ENCODE measurements at places on chromosomes 4 and X.

DNA sequence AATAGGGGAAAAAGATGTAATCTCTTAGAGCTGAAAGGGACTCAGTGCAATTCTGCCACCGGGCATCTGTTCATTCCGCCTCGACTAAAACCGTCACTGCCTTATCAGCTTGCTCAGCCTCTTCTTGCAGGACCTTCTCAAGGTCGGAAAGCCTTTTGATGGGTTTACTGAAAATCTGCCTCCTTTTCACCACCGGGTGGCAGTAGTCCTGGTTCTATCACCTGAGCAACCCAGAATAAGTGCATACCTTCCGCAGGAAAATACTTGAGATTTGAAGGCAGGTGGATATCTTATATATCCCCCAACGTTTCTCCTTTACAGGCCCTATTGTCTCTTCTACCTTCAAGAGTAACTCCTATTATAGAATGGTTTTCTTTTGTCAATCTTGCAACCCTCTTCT lies 103.4 kb upstream of the PAK3 start:
- DNase-seq: peak; percentile 25

DNA sequence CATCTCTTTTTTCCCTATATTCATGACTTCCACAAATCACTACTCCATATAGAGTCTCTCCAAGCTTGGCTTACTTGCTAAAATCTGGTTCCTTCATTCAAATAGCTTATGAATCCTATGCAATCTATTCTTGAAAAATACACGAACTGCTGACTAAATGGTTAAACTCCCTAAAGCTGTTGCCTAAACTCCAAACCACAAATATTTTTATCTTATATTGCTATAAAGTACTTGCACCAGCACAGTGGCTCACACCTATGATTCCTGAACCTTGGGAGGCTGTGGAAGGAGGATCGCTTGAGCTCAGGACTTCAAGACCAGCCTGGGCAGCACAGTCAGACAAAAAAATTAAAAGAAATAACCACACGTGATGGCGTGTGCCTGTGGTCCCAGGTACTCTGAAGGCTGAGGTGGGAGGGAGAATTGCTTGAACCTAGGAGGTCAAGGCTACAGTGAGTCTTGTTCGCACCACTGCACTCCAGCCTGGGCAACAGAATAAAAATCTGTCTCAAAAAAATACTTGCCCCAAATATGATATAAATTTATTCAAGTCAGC lies 2.2 kb downstream of the FBXO8 start:
- no peak for DNase-seq

GRCh38 chr4:10079256-10079655 lies 37.3 kb downstream of the WDR1 start:
- DNase-seq: no peak

- no peak for DNase-seq
Observed at GRCh38 chr4:87547016-87547708, 18.0 kb upstream of the SPARCL1 start.

GRCh38 chr4:140342620-140343019 lies 30.8 kb upstream of the SCOC start:
- no peak for DNase-seq

- peak; percentile 87 for DNase-seq
Observed at GRCh38 chrX:136525738-136526606, 6.0 kb upstream of the VGLL1 start.

GRCh38 chr4:85883180-85883579 lies 408.2 kb downstream of the ARHGAP24 start:
- DNase-seq: no peak

GRCh38 chr4:57187246-57187645 lies 77.1 kb upstream of the IGFBP7 start:
- DNase-seq: no peak

DNA sequence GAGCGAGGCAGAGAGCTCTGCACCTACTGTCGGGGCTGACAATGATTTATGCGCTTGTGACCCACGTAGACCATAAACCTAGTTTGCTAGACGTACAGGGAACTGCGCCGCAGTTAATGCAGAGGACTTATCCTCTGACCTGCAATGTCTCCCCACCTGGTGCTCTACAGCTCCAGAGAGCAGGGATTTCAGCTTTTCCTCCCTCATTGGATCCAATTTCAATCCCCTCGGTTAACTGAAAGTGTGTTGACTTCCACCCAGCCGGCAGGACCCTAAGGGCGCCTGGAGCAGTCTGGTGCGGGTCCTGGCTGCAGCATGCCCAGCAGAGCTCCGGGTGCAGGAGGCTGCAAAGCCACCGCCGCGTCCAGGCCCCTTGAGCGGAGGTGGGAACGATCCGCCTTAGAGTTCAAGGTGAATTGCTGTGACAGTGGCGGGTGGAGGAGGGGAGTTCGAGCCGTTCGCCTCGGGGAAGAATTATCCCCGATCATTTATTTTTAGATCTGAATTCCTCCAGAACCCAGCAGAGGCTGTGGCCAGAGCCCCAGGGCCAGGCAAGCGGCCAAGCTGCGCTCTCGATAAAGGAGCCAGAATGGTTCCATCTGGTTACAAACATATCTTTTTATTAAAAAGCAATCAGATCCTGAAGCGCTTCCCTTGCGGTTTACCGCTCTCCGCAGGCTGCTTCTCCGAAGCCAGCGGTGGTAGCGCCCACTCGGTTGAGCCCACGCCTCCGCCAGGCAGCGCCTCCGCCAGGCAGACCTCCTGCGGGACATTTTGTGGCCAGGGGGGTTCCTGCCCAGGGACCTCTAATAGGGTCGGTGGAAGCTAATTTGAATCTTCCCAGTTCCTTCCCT lies 66.0 kb downstream of the FBXO8 start:
- peak; percentile 61 for DNase-seq

GRCh38 chrX:153886915-153887314 lies 942 bp upstream of the L1CAM start:
- no peak for DNase-seq

GRCh38 chr4:7857238-7857701 lies 82.4 kb downstream of the AFAP1 start:
- peak; percentile 89 for DNase-seq

DNA sequence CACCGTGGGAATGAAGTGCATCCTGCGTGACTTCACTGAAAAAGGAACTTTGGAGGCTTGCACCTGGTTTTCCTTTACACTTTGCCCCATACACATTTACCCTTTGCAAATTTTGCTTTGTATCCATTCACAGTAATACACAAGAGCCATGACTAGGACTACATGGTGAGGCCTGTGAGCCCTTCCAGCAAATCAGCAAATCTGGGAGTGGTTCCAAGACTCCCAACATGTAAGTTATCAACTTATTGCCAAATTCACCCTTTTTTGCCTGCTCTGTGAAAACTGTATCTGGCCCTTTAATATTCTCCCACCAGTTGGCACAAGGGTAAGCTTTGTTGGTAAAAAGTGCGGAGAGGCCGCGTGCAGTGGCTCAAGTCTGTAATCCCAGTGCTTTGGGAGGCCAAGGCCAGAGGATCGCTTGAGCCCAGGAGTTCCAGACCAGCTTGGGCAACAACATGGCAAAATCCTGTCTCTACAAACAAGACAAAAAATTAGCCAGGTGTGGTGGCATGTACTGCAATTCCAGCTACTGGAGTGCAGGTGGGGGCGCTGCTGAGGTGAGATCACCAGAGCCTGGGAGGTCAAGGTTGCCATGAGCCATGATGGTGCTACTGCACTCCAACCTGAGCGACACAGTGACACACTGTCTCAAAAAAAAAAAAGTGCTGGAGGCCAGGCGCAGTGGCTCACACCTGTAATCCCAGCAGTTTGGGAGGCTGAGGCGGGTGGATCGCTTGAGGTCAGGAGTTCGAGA lies 5.0 kb downstream of the PRMT9 start:
- peak; percentile 23 for DNase-seq

GRCh38 chr4:22179124-22179874 lies 230.7 kb upstream of the KCNIP4 start:
- peak; percentile 46 for DNase-seq

GRCh38 chr4:43457866-43458265 lies 565.4 kb downstream of the GRXCR1 start:
- DNase-seq: peak; percentile 31

GRCh38 chr4:83010111-83010521 lies 507 bp downstream of the LIN54 start:
- peak; percentile 60 for DNase-seq

GRCh38 chr4:7050481-7051143 lies 7.4 kb downstream of the TADA2B start:
- DNase-seq: no peak

DNA sequence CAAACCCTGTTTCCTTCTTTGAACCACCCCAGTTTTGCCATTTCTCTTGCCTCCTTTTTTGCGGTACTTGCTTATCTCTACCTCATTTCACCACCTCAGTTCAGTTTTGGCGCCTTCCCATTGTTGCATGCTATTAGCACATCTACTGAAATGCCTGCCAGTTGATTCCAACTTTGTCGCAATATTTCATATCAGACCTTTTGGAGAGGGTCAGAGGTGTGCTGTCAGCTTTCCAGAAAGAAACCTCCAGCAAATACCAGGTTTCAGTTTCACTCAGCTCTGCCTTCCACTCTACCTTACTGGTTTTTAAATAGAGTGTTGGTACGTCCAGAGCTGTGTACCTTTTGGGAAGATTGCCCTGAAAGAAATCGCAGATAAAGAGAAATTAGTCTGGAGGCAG lies 91.9 kb upstream of the CPEB2 start:
- no peak for DNase-seq

DNA sequence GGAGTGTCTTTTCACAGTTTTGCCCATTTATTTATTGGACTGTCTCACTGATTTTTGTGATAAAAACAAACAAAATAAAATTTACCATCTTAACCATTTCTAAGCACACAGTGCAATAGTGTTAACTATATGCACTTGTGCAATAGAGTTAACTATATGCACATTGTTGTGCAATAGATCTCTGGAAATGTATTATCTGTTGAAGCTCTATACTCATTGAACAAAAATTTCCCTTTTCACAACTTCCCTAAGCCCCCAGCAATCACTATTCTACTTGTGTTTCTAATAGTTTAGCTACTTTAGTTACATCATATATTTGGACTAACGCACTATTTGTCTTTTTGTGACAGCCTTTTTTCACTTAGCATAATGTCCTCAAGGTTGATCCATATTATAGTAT lies 59.7 kb upstream of the BEX4 start:
- DNase-seq: peak; percentile 45

GRCh38 chrX:46178763-46179162 lies 366.5 kb downstream of the ZNF674 start:
- no peak for DNase-seq

DNA sequence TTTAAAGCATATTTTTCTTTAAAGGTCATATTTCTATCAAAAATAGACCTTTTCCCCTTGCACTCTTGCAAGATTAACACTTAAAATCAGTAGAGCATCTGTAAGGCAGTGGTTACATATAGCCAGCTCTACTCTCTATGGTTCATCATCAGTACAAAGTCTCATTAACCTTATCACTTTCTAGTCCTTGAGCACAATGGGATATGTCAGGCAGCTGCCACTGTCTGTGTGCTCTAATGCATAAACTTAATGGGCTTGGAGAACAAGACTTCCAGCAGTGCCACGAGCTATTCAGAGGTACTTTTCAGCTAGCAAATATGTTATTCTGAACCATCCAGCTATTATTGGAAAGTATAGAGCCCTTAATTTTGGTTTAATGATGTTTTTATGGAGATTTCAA lies 393.7 kb downstream of the GASK1B start:
- DNase-seq: no peak

- DNase-seq: no peak
Observed at GRCh38 chr4:87196927-87197326, 23.5 kb downstream of the KLHL8 start.

DNA sequence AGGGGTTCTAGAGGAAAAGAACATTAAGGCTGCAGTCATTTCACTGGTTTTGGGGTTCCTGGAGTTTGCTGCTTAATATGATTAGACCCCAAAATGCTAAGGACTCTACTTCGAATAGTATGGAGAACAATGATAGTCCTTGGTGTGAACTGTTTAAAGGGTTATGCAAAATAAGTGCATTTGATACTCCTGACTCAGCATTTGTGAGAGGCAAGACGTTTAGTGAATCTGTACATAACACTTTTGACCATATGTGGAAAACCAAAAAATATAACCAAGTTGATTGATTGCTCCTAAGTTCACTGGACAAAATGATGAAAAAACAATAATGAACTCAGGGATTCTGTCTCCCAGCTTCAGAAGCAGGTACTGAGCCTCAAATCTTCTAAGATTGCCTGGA lies 414.1 kb downstream of the SH3BGRL start:
- no peak for DNase-seq

GRCh38 chr4:25624616-25625015 lies 31.0 kb upstream of the SLC34A2 start:
- DNase-seq: no peak

DNA sequence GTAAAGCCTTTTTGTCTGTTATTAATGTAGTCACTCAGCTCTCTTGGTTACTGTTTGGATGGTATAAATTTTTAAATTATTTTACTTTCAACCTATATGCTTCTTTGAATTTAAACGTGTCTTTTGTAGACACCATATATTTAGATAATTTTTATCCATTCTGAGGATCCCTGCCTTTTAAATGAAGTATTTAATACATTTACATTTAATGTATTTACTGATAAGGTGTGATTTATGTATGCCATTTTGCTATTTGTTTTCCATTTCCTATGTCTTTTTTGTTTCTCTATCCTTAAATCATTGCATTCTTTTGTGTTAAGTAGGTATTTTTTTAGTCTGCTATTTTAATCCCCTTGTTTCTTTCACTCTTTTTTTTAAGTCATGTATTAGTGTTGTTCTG lies 238.0 kb downstream of the RAB28 start:
- DNase-seq: no peak

GRCh38 chr4:174388461-174389145 lies 104.9 kb downstream of the CEP44 start:
- no peak for DNase-seq

DNA sequence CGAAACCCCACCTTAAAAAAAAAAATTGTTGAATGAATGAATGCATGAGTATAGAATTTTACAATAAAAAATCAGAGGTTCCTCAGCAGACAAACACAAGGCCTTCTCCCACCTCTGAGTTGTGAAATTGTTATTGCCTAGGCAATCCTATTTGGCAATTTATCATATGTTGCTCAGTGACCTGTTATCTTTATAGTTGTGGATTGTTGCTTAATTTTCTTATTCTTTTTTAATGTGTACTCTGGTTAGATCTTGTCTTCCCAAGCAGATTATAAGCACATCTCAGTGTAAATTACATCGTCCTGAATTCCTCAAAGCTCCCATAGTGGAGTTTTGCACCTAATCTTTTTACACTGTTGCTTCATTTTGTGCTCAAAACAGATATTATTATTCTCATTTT lies 71.9 kb downstream of the RBM47 start:
- peak; percentile 56 for DNase-seq

GRCh38 chr4:92232566-92232965 lies 71.2 kb upstream of the GRID2 start:
- DNase-seq: peak; percentile 23

- no peak for DNase-seq
Observed at GRCh38 chr4:139643042-139643895, 22.4 kb upstream of the MGST2 start.

DNA sequence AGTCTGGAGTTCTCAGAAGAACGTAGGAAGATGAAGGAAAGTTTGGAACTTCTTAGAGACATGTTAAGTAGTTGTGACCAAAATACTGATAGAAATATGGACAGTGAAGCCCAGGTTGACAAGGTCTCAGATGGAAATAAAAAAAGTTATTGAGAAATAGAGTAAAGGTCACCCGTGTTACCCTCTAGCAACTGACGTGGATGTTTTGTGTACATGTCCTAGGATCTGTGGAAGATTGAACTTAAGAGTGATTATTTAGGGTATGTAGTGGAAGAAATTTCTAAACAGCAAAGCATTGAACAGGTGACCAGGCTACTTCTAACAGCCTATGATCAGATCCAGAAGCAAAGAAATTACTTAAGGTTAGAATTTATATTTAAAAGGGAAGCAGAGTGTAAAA lies 1020.4 kb downstream of the FSTL5 start:
- DNase-seq: no peak

All from iris pigment epithelial cell (primary cell).